ENCODE measurements at places on chromosomes 3 and 15.

DNA sequence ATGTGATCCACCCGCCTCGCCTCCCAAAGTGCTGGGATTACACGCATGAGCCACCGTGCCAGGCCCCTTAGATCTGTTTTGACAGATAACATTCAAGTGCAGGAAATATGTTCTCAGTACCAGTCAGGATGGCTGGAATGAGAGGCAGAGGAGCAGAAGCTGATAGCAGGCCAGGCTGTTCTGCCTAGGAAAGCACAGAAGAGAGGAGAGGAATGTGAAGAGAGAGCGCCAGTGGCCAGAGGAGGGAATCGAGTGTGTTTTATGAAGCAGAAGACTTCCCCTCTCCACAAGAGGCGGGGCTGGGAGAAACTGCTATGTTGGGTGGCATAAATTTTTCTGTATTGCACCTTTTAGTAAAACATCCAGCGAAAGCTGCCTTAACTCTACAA lies 32.0 kb upstream of the RYK start:
- DNase-seq = no peak

DNA sequence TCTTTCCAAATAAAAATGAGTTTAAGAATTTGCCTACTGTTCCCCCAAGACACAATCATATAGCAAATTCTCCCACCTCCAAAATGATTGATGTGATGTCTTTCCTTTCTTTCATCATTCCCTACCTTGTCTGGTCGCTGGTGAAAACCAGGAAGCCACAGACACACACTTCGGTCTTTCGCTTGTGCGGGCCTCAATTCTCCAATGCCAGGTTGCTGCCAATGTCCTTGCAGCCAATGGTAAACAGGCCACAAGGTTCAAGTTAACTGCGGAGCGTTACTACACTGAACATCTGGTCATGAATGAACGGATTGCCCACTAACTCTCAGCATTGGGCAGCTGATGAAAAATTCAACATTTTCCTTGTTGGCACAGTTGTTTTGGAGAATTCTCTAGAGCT lies 192.2 kb downstream of the FOXP1 start:
- no peak for DNase-seq

DNA sequence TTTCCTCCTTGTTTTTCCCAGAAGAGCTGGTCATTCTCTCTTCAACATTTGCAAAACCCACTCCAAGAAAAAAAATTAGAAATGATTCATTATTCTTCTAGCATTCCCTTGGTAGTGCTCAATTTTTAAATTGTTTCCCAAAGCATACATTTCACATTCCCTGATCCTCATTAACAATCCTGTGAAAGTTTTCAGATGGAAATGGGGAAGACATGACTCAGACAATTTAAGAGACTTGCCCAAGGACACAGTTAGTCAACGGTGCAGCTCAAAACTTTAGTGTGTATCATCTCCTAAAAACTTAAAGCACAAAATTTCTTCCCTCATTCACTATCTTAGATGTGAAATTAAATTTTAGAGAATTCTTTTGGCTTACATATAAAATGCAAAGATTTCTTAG lies 17.1 kb upstream of the ABI3BP start:
- no peak for DNase-seq

GRCh38 chr3:52874160-52874701 lies 23.1 kb downstream of the STIMATE start:
- no peak for DNase-seq

DNA sequence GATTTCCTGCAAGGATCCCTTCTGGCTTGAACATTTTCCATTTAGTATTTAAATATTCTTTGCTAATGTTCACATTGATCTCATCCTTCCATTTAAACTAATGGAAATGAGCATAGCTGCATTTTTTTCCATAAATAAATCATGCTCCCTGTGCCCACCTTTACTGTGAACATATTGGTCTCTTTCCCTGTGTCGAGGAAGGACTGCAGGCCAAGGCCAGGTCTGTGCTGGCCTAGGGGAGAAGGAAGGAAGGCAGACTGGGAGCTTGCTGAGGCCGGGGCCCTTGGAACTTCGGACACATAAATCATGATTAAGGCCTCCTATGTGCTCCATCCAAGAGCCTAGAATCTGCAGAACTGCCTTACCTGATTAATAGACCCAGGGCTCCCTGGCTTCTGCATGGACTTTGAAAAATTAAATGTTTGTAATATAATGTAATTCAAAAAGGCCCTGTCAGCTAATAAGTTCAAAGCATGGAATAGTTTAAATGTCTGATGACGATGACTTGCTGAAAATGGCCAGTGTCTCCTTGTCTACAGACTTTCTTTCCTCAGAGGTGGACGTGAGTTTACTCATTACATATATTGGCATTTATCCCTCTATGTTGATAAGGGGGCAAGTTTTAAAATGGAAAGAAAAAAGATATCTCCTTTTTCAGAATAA lies 175.9 kb downstream of the FEZF2 start:
- no peak for DNase-seq

DNA sequence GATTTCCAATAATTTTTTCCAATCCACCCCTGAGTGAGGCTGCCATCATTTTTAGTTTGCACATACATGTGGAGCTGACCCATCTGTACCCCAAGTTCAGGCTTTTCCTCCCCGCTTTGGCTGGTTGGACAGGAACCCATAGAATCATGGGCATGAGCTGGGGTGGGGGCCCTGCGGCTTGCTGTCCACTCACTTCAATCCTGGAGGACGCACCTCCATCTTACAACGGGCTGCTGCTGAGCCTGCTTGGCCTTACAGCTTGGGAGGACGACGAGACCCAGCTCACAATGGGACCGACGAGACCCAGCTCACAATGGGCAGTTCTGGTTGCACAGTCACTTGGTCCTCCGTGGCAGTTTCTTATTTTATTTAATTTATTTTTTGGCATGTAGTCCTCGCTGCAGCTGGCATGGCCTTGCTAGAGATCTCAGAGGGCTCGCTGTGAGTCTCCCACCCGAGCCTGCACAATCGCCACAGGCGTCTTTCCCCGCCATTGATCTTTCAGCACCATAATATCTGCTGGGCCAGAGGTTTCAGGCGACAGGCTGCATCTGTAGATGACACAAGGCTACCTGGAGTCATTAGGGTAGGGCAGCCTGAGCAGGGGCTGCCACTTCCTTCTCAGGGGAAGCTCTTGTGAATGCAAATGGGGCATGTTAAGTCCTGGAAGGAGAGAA lies 19.6 kb upstream of the EPHB3 start:
- peak; percentile 57 for DNase-seq

DNA sequence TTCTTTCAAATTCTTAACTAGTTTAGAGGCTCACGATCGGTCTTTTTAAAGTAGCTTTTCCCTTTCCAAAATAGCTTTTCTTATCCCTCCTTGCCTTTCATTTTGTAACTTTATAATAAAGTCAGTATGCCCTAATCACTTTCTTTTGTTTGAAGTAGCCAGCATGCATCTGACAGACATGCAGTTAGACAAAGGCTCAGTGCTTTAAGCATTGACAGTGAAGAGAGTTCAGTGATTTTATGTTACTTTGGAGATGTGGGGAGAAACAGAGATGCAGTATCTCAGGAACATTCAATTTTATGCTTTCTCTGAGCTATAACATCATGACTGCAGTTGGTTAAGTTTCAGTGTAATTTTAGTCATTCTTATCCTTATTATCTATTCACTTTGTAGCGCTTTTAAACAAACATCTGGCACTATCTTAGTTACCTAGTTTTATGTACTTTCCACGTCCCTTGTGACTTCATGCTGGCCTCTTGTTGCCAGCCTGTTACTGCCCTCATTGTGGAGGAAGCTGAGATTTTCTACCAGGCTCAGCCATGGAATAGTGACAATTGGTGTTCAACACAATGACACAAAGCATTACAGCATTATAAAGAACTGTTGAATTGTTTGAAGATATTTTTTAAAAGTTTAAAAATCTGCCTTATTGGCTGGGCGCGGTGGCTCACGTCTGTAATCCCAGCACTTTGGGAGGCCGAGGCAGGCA lies 90.3 kb downstream of the AKAP13 start:
- DNase-seq = no peak

DNA sequence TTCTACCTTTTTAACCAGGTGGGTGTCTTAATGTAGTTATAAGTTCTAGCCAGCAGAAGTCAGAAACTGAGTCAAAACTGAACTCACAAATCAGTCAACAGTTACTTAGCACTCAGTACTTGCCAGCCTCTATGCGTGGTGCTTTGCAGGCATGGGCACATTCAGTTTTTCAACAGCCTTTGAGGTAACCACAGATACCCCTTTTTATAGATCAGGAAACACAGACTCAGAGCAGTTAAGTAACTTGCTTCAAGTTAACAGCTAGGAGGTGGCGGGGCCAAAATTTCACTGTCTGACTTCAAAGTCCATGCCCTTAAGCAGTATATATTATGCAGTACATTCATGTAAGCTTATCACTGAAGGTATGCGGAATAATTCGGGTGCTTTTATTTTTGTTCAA lies 139.4 kb downstream of the FHIT start:
- DNase-seq = no peak

- no peak for DNase-seq
These were observed 132.2 kb upstream of the NR2E3 start for GRCh38 chr15:71678191-71678590.
